ENCODE measurements at places on chromosomes 5 and 9.

GRCh38 chr5:118705959-118706667, 282.2 kb downstream of the DTWD2 start:
- DNase-seq: no peak

- DNase-seq: no peak
These were observed 12.0 kb downstream of the SAR1B start for GRCh38 chr5:134620634-134621033.

DNA sequence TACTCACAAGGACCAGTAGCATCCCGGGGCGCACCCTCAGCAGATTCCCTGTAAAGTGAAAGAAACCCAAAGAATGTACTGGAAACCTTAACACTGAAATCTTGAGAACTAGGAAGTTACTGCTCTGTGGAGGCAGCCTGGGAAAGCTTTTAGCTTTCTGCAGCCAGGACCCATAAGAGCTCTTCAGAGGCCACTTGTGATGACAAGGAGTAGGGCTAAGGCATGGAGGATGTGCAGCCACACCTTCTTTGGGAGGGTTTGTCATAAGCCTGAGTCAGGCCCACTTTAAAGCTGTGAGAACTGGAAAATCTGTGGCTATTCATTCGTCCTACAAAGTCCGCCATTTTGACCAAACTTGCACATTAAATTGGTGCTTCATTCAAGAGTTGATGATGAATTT, 291.1 kb upstream of the TLE4 start:
- no peak for DNase-seq

DNA sequence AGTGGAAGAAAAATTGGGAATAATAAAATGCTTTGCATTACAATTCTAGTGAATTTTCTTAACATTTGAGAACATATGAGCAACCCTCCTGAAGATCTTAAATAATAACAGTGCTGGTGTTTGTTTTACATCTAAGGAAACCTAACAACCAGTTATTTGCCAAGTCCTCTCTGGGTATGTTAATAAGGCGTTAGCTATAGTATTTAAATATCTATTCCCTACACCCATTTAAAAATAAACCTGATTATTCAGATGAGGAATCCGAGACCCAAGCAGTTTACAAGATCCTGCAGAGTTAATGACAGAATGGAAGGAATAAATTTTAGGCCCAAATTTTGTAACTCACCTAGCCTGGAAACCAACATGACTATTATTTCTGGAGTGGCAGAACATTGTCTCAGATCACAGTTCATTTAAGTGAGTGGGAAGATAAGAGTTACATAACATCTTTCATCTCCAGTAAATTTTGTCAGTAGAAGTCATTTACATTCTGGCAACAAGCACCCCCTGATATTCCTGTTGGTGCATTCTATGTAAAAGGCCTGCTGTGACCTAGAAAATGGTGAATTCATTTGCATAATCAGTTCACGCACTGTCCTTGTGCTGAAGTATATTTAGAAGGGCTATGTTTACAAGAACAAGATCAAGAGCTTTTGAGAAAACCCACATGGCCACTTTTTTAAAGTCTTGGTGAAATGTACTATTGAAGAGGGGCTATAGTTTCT, 148.2 kb downstream of the COX7C start:
- no peak for DNase-seq

GRCh38 chr5:83036991-83037575, 40.1 kb downstream of the TMEM167A start:
- no peak for DNase-seq

DNA sequence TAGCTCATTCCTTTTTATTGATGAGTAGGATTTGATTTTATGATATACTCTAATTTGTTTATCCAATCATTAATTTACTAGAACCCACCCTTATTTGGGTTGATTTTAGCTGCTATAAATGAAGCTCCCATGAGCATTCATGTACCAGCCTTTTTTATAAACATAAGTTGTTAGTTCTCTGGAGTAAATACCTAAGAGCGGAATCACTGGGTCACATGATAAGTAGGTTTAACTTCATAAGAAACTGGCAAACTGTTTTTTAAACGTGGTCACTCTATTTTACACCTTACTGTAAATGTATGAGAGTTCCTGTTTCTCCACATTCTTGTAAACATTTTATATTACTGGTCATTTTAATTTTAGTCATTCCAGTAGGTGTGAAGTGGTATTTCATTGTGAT, 364.6 kb downstream of the NPR3 start:
- DNase-seq: no peak

DNA sequence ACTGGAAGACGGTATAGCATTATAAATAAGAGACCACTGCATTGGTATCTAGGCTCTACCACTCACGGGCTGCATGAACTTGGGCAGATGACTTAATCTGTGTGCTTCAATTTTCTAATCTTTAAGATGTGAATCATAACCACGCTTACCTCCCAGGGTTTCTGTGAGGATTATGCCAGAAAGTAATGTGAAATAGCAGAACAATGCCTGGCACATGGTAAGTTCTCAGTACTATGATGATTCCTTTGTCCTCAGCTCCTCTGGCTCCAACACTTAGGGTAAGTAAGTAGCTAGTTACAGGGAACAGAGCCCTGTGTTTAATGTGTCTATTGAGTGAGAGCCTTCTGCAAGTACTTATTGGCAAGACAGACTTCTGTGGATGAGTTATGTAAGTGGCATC, 31.1 kb downstream of the POU4F3 start:
- no peak for DNase-seq
